ENCODE measurements at places on chromosomes 13 and 19. TPM values are rescaled to one million over a fixed set of nuclear protein-coding genes. Genes with fewer than 3 reads are reported as not detected.

The FXYD1 gene
- 58.3 TPM for polyA plus RNA-seq

The ATG4D gene
- polyA plus RNA-seq: 42.2 TPM

The SLC6A16 gene
- polyA plus RNA-seq: 2.8 TPM

The ZNF230 gene
- 5.3 TPM for polyA plus RNA-seq

The IL4I1 gene
- 1.3 TPM for polyA plus RNA-seq

The LILRA1 gene
- 1.4 TPM for polyA plus RNA-seq

The SLC17A7 gene
- 0.51 TPM for polyA plus RNA-seq

GRCh38 chr19:24051516-24051915, 35.5 kb upstream of the ZNF254 start:
- DNase-seq: no peak

DNA sequence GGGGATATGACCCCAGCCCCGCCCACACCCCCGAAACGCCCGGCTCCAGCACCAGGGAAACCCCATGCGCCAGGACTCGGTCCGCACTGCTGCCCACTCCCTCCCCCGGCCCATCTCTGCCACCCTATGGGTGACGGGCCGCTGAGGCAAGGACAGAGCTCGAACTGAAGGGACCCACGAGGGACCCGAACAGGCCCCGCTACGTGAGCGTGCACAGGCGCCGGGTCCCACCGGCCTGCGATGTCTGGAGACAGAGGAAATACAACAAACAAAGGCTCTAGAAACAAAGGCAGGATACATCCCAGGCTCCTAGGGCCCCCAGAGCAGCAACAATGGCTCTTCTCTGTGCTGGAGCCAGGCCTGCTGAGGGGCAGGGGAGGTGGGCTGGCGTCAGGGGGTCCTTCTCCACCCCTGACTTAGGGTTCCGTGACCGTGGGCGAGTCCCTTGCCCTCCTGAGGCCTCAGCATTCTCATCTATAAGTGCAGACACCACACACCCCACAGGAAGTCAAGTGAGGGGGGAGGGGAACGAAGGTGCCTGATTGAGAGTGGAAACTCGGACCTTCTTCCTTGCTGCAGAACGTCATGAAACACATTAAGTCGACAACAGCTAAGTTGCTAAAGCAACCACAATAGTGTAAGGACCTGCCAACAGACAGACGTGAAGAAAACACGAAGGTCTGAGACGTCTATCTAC, 3.1 kb downstream of the ABHD17A start:
- no peak for DNase-seq

DNA sequence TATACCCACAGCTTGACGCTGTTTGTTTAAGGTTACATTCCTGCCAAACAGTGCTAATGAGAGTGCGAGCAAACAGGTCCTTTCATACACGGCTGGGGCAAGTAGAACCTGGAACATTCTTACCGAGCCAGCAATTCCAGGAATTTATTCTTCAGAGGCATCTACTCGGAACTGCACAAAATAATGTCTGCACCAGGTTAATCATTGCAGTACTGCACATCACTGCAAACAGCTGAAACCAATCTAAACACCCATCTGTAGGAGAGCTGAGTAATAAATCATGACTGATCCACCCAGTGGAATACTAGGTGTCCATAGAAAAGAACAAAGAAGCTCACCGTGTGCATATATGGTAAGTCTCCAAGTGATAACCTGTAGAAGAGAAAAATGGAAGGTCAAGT, 1.2 kb upstream of the ZNF579 start:
- no peak for DNase-seq

GRCh38 chr13:96794669-96795068, 199.6 kb downstream of the OXGR1 start:
- no peak for DNase-seq

DNA sequence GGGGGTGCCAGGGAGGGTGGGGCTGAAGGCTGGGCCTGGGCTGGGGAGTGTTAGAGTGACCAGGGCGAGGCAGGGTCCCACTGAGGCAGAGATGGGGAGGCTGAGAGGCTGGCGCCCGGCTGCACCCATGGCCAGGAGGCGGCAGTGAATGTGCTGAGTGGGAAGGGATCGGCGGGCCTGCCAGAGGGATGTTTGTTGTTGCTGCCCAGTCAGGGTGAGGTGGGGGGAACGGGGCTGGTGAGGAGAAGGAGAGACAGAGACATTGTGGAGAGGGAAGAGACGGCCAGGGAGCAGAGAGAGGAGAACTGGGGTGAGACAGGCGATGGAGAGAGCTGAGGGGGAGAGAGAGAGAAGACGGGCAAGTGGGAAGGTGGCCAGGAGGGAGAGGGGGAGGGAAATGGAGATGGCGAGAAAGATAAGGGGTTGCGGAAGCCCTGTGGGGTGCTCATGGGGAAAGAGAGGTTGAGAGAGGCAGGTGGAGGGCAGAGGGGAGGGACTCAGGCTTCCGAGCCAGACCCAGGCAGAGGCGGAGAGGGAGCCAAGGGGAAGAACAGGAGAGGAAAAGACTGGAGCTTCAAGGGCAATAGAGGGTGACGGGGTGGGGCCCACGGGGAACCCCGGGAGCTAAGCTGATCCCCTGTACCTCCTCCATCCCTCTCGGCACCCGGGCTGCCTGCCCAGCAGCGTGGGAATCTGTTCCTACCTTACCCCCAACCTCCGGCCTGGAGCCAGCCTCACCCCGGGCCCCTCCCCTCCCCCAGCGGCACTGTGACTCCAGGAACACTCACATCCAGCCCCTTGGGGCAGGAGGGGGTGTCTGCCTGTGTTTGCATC, 690 bp upstream of the B3GNT8 start:
- DNase-seq: no peak

DNA sequence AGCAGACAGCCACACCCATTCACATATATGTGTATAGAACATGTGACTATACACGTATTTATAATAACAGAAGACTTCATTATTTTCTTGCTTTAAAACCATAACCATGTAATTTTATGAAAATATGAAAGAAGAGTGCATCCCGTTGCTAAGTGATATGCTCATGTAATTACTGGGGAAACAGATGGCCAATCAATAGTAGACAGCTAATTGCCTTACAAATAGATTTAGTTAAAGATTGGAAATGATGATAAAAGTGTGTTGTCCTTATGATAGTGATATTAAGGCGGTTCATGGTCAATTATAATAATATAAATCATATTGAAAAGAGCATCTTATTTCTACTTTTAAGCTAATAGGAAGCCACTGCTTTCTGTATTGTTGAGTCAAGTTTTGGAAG, 95.9 kb downstream of the RFC3 start:
- no peak for DNase-seq

- no peak for DNase-seq
These were observed 404.5 kb downstream of the KCTD12 start for GRCh38 chr13:76481738-76482137.

DNA sequence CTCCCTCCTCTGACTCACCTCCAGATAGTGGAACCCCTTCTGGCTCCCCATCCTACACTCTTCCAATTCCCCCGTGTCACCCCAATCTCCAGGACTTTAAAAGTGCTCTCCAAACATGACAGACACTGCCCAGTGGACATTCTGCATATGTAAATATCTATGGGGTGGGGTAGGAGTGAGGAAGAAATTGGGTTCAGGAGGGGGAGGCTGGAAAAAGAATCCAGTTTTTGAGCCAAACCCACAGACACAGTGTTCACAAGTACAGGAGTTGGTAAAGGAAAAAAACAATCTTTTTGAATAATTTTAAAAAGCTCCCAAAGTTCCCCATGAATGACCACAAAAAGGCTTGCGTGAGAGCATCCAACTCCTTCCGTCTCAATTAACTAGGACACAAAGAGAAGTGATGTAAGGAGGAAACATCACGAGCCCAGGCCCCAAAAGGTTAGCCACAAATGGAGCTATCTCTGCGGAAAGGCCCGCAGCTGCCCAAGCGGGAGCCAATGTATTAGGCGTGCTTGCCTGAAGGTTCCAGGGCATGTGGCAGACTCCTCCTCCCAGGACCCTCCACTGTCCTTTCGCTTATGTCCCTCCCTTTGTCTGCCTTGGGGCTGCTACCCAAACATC, 18.0 kb downstream of the ZC3H4 start:
- DNase-seq: no peak

DNA sequence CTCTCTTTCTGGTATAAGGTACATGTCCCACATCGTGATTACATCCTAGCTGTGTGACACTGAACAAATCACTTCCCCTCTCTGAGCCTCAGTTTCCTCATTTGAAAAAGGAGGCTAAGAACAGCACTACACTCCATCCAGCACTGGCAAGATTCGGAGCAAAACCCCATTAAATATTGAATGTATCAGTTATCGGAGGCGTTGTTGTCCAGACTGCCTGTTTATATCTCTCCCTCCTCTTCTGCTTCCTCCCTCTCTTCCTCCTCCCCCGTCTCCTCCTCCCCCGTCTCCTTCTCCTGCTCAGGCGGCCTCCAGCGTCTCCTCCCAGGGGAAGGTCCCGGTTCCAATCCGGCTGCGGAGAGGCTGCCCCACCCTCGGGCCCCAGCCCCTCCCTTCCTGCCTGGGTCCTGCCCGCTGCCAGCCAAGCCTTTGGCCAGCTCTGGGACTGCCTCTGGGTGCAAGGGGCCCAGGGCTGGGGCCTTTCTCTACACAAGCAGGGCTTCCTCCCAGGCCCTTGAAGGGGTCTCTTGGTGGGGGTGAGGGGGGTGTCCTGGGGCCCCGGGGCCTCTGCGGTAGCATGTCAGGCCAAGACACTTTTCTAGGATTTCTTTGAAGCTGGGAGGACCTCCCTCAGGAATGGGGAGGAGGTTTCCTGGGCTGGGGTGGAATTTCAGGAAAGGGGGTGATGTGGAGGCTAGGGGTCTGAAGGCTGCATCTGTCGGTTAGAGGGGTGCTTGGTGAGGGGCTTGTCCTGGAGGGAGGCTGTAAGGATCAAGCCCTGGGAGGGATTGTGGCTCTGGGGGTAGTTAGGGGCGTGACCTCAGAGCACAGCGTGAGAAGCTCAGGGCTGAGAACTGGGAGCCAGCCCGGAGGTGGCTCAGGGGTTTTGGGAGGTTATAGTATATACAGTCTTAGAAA, 1.9 kb downstream of the RRAS start:
- DNase-seq: no peak

DNA sequence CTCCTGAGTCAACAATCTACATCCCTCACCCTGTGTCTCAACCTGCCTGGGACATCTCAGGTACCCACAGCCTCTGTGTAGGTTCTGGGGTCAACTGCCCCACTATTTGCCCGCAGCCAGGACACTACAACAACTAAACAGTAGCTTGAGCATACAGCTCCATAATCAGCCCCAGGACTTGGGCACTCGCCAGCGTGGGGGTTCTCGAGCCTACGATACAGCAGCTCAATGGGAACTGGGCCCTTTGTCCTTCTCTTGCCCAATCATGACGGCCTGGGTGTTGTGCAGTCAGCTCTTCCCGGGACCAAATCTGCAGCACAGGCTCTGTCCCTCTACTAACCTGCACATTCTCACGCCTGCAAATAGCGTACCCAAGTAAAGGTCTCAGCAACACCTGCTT, 1.3 kb downstream of the ZNF180 start:
- DNase-seq: no peak

DNA sequence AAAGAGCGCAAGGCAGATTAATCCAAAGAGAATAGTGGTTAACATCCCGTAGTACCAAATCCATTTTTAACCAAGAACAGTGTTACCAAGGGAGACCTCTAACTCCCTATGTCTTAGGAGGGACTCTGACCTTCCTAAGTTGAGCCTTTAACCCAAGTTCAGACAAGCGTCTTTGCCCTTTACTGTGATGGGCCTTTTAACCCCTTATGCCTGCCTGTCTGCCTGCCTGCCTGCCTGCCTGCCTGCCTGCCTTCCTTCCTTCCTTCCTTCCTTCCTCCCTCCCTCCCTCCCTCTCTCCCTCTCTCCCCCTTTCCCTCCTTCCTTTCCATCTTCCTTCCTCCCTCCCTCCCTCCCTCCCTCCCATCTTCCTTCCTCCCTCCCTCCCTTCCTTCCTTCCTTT, 32.6 kb downstream of the CEACAM1 start:
- DNase-seq: no peak

GRCh38 chr13:108026680-108027410, 188.5 kb downstream of the LIG4 start:
- DNase-seq: no peak

GRCh38 chr19:29845574-29846176, 33.9 kb downstream of the CCNE1 start:
- DNase-seq: no peak

DNA sequence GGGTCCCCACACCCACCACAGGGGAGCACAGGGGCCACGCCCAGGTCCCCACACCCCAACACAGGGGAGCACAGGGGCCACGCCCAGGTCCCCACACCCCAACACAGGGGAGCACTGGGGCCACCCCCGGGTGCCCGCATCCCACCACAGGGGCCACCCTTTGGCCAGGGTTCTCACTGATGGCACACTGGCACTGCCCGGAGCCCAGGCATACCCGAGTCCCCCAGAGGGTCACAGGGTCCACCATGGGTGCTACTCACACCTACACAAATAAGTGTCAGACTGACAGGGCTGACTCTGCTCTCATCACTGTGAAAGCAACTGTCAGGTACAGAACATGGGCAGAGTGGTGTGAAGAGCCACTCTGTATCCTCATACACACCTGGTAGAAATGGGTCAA, 98.8 kb downstream of the TUBGCP3 start:
- DNase-seq: no peak

- DNase-seq: no peak
These were observed 1.5 kb downstream of the WASF3 start for GRCh38 chr13:26558987-26559386.

- DNase-seq: no peak
These were observed 848.1 kb upstream of the SLITRK1 start for GRCh38 chr13:84730376-84730775.

DNA sequence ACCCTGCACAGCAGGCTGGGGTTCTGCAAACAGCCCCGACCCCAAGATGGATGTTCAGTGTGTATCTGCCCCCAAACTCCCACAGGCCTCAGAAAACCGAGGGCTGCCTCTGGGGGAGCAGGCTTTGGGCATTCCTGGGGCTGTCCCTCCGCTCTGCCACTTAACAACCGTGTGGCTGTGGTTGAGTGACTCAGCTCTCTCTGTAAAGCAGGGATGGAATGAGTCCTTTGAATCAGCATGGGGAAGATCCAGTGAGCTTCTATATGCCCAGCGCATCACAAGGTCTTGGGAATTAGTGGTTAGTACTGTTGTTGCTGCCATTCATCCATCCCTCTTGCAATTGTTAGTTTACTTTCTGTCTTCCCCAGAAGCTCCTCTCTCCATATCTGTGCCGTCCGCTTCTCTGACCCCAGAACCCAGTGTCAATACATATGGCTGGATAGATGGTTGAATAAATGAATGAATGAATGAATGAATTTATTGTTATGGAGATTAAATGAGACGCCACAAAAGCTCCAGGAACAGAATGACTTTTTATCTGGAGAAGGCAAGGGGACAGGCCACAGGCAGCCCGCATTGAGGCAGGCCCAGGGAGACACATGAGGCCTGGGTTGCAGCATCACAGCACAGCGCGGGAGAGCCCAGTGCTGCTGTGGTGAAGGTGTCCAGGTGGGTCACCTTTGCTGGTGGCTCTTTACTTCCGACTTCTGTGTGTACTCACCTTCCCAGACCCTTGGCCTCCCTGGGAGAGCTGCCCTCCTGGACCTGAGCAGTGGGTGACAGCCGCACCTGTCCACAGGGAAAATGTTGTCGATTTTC, 89.2 kb downstream of the RGCC start:
- DNase-seq: no peak

GRCh38 chr13:112741185-112741755, 51.4 kb downstream of the ATP11A start:
- no peak for DNase-seq

GRCh38 chr13:80312012-80312704, 28.8 kb downstream of the SPRY2 start:
- no peak for DNase-seq
